ENCODE measurements at places on chromosomes 16 and 17. TPM values are rescaled to one million over a fixed set of nuclear protein-coding genes. Genes with fewer than 3 reads are reported as not detected.

DNA sequence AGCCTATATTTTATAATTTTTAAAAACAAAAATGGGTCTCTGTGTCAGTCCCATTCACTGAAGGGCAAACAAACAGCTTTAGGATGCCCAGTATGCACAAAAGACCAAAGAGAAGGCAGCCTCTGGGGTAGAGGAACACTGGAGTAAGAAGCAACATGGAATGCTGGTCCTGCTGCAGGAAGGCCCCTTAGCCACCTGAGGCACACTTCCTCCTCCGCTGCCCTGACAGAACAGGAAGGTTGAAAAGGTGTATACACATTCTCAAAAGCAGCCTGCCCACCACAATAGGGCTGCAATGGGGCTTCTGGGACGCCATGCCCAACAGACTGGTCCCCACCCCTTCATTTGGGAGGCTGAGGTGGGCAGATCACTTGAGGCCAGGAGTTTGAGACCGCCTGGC is 19.5 kb downstream of the TOM1L2 start:
- DNase-seq = no peak

DNA sequence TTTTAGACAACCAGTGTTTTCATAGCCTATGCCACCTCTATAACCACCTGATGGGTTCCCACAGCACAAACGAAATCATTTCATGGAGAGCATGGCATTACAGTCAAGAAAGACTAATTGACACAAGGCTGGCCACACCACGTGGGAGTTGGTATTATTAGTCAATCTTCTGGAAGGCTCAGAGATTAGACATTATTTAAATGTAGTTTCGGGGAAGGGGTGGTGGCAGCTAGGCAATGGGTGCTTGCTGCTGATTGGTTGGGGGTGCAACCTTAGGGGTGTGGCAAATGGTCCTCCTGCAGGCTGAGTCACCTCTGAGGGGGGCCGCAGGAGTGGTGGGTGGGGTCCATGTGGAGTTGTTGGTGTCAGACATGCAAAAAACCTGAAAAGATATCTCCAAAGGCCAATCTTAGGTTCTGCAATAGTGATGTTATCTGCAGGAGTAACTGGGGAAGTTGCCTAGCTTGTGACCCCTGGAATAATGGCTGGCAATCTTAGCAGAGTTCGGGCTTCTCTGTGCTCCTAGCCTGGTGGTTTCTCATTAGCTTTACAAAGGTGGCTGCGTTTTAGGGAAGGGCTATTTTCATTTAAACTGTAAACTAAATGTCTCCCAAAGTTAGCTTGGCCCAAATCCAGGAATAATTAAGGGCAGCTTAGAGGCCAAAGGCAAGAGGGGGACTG is 4.6 kb downstream of the TEN1 start:
- DNase-seq = no peak

- no peak for DNase-seq
Observed at GRCh38 chr16:2040041-2040786, 7.4 kb downstream of the NTHL1 start.

DNA sequence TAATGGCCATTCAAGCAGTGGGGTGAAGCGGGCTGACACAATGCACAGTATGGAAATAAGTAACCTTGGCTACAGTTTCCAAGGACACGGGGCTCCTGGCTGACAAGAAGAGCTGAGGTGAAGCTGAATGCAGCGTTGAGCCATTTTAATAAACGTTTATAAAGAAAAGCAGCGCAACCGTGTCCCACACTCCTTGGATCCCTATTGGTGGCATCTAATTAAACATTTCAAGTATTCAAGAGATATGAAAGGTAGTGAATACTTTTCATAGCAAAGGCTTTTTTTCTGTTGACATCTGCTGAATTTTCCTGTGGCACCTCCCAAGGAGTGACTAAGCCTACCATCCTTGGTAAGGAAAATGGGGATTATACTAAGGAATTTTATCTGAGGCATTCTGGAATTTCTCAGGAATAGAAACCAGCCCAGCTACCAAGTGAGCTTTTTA is 26.5 kb downstream of the DUSP14 start:
- peak; percentile 52 for DNase-seq

DNA sequence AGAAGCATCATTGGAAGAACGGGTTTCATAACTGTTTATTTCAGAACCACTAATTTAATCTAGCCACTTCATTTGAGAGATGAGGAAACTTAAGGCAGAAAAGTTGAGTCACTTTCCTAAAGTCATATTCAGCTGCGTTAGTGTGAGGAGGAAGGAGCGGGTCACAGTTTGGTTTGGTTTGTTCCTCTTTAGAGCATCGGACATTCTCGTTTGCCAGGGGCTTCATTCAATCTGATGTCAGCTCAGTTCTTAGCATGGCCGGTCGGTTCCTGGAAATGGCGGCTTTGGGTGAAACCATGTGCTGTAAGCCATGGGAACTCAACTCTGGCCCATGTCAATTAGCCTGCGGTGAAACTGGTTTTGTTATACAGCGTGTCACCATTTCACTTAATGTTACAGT is 186.5 kb downstream of the LGALS9B start:
- no peak for DNase-seq

DNA sequence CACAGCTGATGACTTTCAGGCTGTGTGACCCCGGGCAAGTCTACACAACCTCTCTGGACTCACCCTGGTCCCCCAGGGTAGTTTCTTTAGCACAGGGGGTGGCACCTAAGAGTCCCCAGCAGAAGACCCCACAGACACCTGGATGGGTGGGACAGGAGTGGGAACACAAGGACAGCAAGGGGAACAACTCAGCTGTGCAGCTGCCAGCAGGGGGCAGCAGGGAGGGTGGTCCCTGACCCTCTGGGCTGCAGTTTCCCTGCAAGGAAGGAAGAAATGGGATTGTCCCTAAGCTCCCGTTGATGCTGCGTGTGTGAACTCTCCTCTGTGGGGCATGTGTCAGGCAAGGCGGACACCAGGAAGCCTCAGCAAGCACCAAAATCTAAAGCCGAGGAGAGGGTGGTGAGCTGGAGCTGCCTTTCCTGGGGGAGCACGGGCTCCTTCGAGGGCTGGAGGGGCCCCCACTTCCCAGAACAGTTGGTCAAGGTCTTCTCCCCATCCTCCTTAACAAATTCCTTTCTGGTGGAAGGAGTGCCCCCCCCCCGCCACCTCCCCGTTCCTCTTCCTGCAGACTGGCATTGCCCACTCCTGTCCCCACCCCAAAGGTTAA is 24.1 kb upstream of the CDH5 start:
- DNase-seq = no peak

DNA sequence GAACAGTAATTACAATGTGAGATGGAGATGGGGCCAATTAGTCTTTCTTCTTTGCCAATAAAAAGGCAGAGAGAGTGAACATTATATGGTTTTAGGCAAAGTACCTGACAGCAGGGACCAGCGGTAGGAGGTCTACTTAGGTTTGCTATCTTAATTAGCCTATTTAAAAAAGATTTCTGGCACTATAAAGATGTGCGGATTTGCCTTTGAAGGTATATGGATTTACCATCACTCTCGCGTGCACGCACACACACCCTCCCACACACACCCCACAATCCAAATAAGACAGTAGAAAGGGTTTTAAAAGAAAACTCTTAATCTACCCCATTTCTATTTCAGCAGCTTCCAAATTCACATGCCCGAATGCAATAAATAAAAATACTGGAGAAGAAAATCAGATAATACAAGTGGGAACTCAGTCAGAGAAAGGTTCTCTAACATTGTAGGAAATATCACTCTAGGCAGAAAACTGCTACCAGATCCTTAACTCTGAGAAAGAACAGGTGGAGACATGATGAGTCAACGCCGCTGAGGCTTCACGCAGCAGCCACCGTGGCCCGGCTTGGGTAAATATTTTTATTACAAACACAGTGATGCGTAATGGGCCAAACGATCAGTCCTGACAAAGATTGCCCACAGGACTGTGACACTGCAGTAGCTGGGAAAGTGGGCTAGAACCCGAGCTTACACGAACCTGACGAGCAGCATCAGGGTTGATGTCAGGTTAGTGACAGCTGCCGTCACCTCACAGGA is 66.6 kb upstream of the AXIN2 start:
- peak; percentile 64 for DNase-seq

DNA sequence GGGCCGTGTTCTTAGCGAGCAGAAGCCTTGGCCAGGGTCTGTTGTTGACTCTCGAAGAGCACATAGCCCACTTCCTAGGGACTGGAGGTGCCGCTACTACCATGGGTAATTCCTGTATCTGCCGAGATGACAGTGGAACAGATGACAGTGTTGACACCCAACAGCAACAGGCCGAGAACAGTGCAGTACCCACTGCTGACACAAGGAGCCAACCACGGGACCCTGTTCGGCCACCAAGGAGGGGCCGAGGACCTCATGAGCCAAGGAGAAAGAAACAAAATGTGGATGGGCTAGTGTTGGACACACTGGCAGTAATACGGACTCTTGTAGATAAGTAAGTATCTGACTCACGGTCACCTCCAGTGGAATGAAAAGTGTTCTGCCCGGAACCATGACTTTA is 18.5 kb downstream of the RSPRY1 start:
- no peak for DNase-seq

DNA sequence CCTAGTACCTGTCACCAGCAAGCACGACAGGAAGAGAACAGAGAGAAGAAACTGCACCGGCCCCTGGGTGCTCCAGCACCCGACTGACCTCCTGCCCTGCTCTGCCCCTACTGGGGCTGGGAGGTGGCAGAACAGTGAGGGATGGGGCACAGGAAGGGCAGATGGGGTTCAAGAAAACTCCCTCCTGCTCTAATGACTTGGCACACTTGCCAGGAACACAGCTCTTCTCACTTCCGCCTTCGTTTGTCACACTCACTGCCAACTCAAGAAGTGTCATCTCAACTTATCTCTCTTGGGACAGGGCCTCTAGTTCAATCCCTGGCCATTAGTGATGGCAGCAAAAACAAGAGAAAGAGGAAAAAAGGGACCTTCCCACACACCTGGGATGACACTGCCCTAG is 42.7 kb upstream of the ICAM2 start:
- no peak for DNase-seq

DNA sequence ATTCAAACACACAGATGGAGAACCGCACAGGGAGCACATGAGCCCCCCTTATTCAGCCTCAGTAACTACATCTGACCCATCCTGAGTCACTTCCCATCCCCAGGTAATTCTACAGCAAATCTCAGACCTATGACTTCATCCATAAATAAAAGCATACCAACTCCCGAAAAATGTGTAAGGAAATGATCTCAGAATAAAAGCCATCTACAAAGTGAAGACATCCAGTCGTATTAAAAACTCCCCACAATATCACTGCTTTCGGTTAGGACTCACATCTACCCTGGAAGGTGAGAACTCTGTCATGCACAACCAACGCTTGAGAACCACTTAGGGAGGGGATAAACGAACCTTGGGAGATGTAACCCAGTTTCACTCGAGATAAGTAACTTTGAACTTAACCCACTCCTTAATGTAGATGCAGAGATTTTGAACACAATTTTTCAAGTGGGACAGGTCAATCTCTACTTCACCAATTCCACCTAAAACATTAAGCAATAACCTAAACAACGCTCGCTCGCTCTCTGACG is 1.3 kb downstream of the USP36 start:
- DNase-seq = no peak

DNA sequence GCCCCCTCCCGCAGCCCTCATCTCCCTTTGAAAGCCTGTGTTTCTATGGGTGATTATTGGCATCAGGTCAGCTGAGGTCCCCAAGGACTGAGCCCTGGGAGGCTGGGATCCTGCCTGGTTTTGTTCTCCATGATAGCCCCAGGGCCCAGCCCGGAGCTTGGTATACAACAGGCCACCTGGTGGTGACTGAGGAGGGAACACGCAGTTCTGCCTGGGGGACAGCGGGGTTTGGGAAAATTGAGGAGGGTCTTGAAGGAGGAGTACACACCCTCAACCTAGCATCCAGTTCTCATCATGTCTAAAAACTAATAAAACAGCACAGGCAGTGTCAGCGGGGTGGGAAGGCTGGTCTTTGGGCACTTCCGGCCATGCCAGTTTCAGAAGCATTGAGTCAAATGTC is 335.1 kb downstream of the CPPED1 start:
- DNase-seq = no peak

- no peak for DNase-seq
Observed at GRCh38 chr17:81298991-81299738, 4.1 kb upstream of the SLC38A10 start.

- DNase-seq = no peak
Observed at GRCh38 chr16:82361885-82362284, 191.9 kb upstream of the MPHOSPH6 start.

- DNase-seq = no peak
Observed at GRCh38 chr17:65947831-65948230, 244.1 kb downstream of the CEP112 start.

- no peak for DNase-seq
Observed at GRCh38 chr17:6145946-6146345, 75.8 kb downstream of the WSCD1 start.

DNA sequence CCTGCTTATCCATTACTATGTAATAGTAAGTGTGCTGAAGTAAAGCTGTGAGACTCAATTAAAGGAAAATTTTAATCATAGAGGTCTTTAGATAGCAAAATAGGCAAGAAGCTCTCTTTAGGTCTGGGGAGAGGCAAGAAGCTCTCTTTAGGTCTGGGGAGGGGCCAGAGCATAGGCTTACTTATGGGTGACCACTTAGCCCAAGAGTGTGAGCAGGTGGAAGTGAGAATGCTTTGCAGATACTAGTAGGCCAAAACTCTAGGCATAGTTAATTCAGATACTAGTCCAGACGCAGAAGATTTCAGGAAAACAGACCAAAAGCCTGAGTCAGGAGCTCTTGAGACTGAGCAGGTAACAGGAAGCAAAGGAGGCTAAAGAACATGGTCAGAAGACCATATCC is 49.6 kb downstream of the GLG1 start:
- DNase-seq = no peak

DNA sequence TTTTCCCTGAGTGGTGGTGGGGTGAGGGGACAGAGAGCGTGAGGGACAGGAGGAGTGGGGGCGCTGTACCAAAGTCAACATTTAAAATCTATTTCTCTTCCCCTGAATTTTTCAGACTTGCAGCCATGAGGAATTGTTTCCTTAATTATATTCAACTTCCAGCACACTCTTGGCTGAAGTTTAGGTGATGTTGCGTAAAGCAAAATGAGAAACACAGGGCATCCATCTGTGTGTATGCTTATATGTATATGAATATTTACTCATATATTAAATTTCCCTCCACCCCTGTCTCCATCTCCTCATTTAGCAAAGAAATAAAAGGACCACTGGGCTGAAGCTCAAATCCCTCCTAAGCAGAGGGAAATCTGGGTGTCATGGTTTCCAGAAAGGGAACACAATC is 218.1 kb downstream of the XYLT1 start:
- no peak for DNase-seq

GRCh38 chr16:87845213-87845612 is 24.1 kb downstream of the SLC7A5 start:
- DNase-seq = no peak

SRR gene
- 8.2 TPM for total RNA-seq

ZFP90 gene
- total RNA-seq = 24.6 TPM

RPRML gene
- total RNA-seq = not detected

ZG16B gene
- 7.2 TPM for total RNA-seq

RHBDL3 gene
- total RNA-seq = not detected

KCNJ16 gene
- total RNA-seq = 10.1 TPM

PPP1R1B gene
- 6.5 TPM for total RNA-seq

TSNAXIP1 gene
- total RNA-seq = 0.24 TPM
